ENCODE measurements at places on chromosomes 6 and 20.

DNA sequence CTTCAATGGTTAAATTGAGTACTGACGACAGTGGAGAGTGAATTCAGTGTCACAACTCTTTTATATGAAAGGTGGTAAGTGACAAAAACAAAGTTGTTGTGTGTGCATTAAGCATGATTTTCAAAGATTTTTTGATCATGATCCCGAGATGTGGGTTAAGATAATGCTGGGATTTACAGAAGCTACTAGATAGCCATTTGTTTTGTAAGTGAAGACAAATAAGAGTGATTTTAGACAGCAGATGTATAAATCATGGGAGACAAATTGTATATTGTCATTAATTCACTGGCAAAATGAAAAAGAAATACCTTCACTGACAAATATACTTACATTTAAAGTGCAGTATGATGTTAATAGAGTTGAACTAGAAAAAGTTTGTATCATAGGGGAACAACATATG is 6.1 kb downstream of the ADGRB3 start:
- DNase-seq, result no peak

DNA sequence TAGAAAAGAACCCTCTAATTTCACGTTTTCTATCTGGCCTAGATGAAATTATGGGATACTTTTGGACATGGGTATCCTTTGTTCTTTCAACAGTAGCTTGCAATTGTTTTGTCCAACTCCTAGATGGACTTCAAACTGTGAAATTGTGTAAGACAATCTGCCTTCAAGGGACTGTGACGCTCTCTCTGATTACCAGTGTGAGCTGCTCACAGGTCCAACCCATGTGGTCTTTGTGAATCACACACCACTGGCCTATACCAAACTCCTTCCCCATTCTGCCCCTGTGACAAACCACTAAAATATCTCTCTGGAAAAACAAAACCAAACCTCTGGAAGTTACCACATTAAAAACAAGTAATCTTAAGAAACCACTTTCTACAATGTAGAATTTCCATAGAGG is 59.5 kb downstream of the NINL start:
- DNase-seq, result no peak

- DNase-seq, result no peak
Measured at GRCh38 chr6:2266031-2266795, 20.8 kb upstream of the GMDS start.

DNA sequence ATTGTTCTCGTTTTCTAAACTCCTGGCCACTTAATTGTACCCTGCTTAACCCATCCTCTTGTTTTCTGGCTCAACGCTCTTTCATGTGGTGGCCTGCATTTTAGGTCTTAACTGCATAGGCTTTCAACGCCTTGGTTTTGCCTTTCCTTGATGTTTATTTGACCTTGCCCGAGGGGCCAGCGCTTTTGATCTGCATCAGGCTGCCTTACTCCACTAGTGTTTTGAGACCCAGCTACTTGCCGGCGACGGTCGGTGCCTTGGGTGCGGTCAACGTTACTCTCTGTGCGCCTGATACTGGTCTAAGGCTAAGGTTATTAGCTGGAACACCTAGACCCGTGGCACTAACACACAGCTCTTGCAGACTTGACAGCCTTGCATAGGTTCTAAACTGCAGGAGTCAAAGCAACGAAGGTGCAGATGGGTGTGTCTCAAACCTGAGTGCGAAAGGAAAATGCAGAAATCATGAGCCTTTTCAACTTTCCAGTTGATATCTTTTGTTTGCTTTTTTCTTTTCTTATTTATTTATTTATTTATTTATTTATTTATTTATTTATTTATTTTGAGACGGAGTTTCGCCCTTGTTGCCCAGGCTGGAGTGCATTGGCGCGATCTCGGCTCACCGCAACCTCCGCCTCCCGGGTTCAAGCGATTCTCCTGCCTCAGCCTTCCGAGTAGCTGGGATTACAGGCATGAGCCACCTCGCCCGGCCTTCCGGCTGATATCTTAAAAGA is 138.8 kb downstream of the HFE start:
- DNase-seq, result no peak

GRCh38 chr6:36383606-36384005 is 3.9 kb downstream of the ETV7 start:
- no peak for DNase-seq

GRCh38 chr6:46103441-46104115 is 26.2 kb upstream of the ENPP4 start:
- DNase-seq, result no peak

DNA sequence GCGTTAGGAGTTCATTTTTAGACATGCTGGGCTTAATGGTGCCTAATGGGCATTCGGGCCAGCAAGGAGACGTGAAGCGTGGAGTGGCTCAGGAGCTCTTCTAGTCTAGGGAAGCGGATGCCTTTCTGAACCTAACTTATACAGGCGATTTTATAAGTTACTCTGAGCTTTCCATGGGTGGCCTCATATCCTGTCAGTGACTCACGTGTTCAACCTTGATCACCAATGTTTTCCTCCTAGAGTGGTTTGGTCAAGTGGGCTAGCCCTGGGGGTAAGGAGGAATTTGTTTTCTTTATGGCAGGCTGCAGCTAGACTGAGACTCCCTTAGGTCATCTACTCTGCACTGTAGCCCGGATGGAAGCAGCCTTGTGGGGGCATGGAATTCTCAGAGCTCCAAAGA is 52.1 kb downstream of the PLAGL1 start:
- DNase-seq, result no peak

DNA sequence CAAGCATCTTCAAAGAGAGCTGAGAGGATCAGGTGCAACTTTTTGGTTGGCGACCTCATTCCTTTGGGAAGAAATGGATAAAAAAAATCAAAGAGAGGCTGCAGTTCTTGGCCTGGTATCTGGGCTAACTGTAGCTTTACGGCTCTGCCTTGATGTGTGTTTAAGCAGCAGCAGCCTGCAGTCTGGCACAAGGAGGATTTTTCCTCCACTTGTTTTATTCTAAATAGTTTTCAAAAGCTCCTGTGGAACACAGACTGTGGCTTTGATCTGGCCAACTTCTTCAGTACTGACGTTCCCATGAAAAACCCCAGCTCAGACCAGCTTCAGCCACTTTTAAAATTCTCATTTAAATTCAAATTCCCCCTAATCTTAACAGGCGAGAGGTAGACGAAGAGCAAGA is 137.3 kb downstream of the HDGFL1 start:
- DNase-seq, result no peak

DNA sequence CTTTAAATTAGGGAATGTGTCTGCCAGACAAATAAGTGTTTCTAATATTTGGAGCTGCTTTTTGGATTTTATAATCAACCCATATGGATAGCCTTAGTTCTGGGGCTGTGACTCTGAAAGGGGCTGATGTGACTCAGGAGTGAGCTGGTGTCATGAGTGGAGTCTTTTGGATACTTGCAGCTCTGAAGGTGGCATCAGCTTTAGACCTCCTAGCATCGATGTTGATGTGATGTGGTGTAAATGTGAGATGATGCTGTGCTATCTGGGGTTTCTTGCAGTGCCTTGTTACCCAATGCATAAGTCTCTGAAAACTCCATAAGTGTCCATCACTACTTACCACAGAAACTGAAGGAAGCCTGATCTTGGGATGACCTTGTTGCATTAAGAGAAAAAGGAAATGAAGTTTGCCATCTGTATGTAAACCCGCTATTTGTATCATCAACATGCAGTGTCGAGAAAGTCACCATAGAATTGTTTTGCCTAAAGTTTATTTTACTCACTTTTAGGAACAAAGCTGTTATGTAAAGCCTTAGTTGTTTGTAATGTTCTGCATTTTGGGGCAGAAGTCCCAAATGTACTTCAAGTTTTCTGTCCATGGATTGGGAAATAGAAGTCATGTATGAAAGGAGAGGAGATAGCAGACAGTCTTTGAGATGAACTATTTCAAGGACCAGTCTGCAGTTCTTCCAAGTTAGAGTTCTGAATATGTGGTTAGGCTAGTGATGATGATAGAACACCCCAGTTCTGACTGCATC is 8.0 kb downstream of the FOXO3 start:
- DNase-seq, result no peak

DNA sequence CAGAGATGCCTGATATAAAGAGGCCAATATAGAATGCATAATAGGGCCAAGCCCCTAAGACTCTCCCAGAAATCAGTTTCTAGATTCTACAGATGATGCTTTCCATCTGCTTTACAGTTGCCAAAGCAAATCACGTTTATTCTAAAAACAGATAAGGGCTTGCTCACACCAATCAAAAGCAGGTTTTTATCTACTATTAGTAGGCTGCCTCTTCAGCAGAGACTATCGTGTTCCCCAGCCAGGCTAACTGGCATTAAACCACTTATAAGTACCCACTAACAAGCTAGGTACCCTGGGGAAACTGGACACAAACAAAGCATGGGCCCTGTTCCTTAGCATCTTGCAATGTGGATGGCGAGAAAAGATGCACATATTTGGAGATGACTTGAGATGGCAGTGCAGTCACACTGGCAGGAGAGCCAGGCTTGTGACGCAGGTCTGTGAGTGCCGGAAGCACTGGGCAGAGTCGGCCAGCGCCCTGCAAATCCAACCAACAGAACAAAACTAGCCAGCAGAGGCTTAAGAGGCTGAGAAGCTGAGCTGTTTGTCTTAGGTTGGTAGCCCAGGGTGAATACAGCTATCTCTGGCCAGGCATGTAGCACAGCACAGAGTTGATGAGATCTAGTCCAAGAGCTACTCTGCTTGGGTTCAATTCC is 73.4 kb downstream of the GFOD1 start:
- no peak for DNase-seq

GRCh38 chr6:36127462-36128016 is 2.8 kb upstream of the MAPK13 start:
- DNase-seq, result no peak

DNA sequence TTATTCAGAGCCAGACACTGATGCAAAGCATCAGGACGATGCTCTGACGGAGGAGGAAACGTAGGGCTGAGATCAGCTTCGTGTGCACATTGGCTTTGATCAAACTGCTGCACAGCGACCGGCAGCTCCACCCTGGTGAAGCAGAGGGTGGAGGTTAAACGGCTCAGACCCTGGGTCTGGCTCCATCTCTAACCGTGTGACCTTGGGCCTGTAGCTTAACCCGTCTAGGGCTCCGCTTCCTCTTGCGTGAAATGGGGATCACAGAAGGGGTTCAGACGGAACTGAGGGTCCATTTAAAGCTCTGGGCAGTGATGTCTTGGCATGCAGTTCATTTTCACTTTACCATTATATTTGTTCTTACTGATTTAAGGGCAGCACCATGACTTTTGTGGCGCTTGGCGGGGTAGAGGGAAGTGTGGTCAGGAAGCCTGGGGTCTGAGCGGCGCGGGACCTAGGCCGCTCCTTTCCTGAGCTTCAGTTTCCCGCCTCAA is 644 bp downstream of the RBL1 start:
- no peak for DNase-seq

DNA sequence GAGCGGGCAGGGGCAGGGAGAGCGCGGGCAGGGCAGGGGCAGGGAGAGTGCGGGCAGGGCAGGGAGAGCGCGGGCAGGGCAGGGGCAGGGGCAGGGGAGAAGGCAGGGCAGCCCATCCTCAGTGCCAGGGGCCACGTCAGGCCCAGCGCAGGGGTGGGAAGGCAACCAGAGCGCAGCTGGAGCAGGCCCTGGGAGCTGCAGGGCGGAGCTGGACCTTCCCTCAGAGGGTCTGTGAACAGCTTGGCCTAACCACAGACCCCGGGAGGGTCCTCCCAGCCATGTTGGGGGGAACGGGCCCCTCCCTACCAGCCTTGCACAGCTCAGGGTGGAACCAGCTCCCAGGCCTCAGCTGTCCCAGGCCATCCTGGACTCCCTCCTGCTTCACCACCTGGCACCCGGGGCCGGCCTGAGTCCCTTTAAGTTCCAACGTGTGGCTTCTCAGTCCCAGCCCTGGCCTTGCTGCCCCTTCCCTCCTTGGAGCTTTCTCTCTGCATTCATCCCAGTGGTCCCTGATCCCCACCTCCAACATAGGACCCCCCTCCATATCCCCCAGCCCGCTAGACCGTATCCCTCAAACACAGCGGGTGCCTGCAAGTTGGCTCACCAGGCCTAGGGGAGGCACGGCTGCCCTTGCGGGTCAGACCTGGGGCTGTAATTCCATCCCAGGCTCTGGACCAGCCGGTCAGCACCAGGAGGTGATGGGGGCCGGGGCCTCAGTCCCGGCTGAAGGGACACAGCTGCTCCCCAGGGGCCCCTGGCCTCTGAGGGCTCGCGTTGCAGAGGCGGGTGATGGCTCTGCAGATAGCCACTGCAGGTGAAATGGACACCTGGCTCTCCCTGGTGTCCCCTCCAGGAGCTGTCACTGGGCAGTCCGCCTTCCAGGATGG is 5.6 kb upstream of the ZBTB46 start:
- DNase-seq, result no peak

DNA sequence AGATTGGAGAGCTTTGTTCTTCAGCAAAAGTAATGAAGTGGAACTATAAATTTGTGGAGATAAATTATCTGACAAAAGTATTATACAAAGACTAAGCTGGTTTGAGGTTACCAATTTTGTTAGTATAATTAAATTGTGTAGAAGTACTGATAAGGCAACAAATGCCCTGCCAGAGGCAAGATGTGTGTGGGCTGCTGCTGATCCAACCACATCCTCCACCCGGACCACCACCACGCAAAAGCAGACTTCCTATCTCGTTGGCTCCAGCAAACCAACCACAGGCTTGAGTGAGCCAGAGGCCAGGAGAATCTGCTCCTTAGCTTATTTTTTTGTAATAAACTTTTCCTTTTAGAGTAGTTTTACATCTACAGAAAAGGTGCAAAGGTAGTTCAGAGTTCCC is 1.1 kb upstream of the MYLK4 start:
- DNase-seq, result no peak

- DNase-seq, result no peak
Measured at GRCh38 chr6:13695252-13695651, 16.4 kb downstream of the RANBP9 start.

DNA sequence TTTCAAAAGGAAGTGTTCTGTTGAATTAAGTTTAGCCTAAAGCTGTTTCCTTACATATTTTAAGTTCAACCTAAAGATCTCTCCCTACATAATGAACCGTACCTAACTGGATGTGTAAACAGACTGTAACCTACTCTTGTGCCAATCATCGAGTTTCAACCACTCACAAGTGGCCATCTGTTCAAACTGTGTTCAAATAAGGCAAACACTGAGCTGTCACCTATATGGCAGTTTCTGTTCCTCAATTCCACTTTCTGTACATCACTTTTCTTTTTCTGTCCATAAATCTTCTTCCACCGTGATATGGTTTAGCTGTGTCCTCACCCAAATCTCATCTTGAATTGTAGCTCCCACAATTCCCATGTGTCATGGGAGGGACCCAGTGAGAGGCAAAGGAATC is 428.6 kb downstream of the HACE1 start:
- no peak for DNase-seq

GRCh38 chr20:23257848-23258746 is 92.5 kb upstream of the NXT1 start:
- DNase-seq, result no peak

- no peak for DNase-seq
Measured at GRCh38 chr20:2946988-2947961, 74.0 kb downstream of the PTPRA start.

- no peak for DNase-seq
Measured at GRCh38 chr6:129645830-129646579, 64.0 kb downstream of the ARHGAP18 start.
